ENCODE measurements at places on chromosomes 12 and 14.
A peak's percentile ranks its signal among the peaks of the same experiment; 100 is the strongest.

DNA sequence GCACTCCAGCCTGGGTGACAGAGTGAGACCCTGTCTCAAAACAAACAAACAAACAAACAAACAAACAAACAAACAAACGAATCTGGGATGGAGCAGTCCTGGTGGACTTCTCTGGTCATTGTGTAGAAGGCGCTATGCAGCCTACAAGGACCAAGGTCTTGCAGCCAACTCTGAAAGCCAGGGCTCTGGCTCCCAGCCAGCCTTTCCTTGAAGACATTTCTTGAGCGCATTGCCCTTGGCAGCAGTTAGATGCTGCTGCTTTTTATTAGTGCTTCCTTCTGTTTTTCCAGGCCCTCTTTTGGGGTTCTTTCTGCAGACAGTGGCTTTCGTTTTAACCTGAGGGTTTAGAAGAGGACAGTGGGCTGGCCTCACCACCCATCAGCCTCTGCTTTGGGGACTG lies 20.2 kb downstream of the CCDC177 start:
- DNase-seq = no peak

DNA sequence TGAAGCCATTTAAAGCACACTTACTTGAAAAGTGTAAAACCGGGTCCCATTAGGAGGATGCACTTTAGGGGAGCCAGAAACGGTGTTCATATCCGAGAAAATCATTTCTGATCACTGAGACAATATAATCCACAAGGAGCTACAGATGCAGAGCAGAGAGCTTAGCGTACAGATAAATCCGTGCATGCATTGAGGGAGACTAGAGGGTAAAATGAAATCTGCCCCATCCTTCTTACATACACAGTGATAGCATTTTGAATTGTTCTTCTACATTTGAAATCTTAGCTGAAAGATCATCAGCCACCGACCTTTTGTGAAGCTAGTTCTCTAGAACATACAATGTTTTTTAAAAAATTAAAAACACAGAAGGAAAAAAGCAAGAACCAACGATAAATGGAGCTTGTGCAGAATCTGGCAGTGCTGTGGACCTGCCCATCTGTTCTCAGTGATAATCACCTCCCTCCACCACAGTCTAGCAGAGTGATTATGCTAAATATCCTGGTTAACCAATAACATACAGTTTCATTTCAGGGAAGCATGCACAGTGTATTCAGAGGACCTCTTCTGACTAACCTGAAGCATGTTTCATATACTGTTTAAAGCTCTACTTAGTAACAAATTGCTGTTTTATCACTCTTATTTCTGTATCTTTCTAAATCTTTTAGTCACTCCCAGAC lies 161.1 kb downstream of the PPFIA2 start:
- no peak for DNase-seq

DNA sequence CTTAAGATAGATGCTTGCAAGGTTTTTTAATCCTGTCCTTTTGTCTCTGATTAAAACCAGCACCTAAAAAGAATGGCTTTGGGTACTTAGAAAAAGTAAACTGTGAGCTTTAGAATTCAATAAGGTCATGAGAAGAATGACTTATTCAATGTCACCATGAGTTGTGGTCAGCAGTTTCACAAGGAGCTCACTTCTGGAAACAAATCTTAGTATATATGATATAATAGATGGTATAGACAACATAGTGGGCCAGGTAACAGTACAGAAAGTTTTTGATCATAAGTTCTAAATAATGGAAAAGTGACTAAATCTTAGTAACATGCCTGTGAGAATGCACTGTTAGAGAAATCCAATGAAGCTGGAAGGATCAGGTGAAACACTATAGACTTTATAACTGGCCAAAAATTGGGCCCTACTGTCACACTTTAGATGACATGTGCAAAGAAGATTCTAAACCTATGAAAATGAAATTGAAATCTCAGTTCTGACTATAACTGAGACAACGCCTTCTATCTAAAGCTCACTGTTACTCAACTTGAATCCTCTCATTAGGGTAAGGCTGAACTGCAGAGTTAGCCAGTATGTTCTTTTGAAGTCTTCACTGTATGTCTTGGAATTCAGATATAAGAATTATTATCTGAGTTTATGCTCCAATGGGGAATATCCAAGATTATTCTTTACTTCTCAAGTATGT lies 42.4 kb upstream of the RAD51AP1 start:
- DNase-seq = no peak

GRCh38 chr12:115322275-115322674 lies 638.3 kb upstream of the TBX3 start:
- no peak for DNase-seq

DNA sequence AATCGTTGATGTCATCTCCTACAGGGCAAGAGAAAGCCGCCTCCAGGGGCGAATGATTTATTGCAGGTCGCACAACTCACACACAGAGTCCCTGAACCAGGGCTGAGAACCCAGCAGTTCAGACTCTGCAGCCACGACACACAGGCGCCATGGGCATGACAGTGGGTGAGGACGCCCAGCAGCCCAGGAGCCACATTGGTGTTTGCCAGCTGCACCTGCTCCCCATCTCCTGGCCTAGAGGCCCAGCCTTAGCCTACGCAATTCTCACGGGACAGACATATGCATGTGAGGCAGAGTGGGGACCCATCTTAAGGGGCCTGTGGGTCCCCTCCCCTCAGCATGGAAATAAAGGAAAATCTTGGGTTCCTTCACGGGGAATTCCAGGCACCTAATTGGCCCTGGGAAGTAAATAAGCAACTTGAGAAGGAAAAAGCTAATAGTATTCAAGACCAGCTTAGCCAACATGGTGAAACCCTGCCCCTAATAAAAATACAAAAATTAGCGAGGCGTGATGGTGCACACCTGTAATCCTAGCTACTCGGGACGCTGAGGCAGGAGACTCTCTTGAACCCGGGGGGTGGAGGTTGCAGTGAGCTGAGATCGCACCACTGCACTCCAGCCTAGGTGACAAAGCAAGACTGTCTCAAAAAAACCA lies 69.3 kb downstream of the RIMBP2 start:
- no peak for DNase-seq

GRCh38 chr14:95025941-95026340 lies 131.4 kb downstream of the DICER1 start:
- no peak for DNase-seq

GRCh38 chr12:132491138-132491663 lies 1.2 kb downstream of the FBRSL1 start:
- DNase-seq = no peak

- DNase-seq = peak; percentile 6
Observed at GRCh38 chr14:48963231-48963790, 622.9 kb downstream of the RPS29 start.

GRCh38 chr12:109521831-109522230 lies 44.4 kb downstream of the UBE3B start:
- no peak for DNase-seq

GRCh38 chr12:129193263-129193871 lies 340.1 kb downstream of the GLT1D1 start:
- DNase-seq = peak; percentile 75

GRCh38 chr14:102778338-102779083 lies 1.3 kb downstream of the TRAF3 start:
- DNase-seq = no peak

DNA sequence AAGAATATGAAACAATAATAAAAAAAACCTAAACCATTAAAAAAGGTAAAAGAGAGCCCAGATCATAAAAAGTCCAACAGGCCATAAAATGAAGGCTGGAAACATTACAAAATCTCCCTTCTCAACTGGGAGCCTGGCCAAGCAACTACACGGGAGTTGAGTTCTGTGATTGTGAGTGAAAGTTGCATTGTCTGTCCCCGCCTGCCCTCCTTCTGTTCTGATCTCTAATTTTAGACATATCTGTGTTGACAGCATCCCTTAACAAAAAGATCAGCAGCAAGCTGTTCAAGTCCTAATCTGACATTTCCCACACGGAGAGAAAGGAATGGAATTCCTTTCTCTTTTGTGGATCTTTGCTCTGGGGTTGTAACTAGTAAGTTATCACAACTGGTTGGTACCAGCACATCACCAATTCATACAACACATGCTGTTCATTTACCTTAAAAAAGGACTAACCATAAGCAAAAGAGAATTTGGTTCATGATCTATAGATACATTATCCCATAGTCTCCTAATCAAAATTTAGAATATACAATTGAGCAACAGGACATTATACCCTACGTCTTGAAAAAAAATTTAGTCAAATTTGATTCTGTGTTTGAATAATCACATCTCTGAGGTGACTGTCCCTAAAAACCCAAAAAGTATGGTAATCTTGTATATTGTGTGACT lies 205.1 kb upstream of the GZMB start:
- DNase-seq = no peak

DNA sequence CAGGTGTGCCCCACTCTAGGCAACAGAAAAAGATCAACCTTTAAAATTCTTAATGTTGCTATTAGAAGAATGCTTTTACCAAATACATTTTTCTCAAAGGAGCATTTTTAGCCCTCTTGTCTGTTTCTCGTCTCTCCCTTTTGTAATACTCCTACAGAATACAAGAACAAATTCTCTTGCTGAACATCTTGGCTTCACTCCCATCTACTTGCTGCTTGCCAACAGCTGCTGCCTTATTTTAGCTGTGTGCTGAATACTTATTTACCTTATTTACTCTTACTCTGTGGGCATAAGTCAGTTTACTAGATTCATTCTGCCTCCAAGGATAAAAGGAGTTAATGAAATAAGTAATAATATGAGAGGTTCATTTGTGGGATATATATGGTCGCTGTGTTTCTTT lies 70.8 kb downstream of the POLR3B start:
- DNase-seq = no peak

- no peak for DNase-seq
Observed at GRCh38 chr12:121392325-121392716, 7.6 kb upstream of the RNF34 start.

- DNase-seq = no peak
Observed at GRCh38 chr14:64910847-64911495, 3.3 kb upstream of the CHURC1 start.

DNA sequence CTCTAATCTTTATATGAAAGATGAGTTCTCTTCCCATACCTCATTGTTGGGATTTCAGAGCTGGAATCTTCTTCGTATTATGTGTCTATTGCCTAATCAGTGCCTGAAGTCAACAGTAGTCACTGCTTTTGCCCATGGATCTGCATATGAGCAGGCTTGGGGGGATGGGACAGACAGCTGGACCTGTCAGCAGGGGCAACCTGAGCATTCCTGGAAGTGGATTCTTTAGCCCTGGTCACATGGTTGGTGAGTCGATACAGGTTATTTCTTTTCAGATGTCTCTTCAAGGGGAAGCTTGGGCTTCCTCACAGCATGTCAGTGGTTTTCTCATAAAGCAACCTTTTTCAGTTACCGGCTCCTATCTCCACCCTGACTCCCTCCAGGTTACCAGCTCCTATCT lies 97.3 kb upstream of the RBM19 start:
- DNase-seq = peak; percentile 12

DNA sequence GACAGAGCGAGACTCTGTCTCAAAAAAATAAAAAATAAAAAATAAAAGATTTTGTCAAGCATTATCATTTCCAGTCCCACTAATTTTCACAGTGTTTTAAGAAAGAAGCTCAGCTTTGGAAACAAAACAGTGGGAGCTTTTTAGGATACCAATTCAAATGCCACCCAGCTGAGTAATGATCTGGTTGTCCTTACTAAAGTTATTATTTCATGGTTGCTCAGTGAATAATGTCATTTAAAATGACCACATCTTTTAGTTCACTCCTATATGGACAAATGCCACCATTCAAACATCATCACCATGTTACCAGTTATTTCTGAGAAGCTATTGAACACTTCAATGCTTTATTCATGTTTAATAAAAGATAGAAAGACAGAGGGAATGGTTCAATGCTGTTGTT lies 365.0 kb downstream of the CCER1 start:
- DNase-seq = no peak

DNA sequence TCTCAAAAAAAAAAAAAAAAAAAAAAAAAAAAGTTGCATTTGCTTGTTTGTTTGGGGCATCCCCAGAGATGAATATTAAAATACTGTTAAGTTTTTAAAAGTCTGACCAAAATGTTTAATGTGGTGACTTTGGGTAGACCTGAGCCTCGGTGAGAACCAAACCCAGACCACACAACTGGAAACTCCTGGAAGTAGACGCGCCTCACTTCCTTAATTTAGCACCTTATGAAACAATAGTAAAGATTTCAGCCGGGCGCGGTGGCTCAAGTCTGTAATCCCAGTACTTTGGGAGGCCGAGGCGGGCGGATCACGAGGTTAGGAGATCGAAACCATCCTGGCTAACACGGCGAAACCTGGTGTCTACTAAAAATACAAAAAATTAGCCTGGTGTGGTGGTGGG lies 9.3 kb downstream of the NFKBIA start:
- DNase-seq = no peak

DNA sequence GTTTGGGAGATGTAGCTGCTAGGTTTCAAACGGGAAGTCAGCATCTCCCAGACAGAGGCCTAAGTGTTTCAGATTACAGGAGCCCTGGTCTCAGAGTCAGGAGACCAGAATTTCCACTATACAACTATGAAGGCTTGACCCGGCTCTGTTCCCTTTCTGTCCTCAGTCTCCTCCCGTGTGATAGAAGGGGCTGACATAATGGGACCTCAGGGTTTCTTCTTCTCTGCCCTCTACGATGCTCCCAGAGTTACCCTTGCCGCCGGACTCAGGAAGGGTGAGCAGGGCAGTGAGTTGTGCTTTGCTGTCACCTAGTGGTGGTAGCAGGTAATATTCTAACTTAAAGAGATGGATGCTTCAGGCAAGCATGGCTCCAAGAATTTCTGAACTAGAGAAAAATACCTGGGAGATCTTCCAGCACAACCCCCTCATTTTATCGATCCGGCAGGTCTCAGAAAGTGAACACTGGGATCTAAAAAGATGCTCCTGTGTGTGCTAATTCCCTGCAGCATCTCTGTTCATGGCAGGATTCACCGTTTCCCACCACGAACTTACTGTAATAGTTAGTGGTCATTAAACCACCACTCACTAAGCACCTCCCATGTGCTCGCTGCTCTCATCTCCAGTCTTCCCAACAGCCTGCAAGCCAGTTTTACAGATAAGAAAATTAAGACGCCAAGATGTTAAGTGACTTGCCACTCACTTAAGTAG lies 84.4 kb downstream of the VWF start:
- peak; percentile 81 for DNase-seq

GRCh38 chr12:101642115-101643067 lies 47.6 kb downstream of the MYBPC1 start:
- peak; percentile 65 for DNase-seq

- no peak for DNase-seq
Observed at GRCh38 chr12:4011597-4011996, 138.4 kb upstream of the PARP11 start.

DNA sequence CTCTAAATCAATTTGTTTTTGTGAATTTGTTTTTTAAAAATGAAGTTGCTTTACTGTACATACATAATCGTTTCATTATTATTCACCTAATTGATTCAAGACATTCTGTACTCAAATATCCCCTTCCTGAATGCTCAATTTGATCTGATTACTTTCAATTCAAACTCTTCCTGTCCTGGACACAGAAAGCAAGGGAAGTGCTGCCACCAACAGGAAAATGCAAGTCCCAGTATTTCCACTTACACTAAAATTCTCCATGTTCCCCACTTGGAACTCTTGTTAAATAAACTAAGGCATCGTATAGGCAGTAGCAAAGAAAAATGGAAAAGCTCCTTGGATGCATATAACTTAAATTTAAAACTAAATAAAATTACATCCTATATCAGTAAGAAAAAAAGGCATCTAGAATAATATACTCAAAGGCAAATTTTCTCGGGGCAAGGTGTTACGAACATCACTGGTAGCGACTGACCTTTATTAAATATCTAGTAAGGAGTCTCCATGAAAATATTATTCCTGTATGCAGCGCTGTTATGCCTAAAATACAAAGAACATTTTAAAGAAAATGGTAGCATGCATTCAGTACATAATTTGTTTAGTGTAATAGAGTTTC lies 72.0 kb upstream of the DBX2 start:
- DNase-seq = no peak

- DNase-seq = peak; percentile 63
Observed at GRCh38 chr14:105168979-105169507, 467 bp upstream of the JAG2 start.
